Activated CD4-positive, alpha-beta T cell treated with anti-CD3 and anti-CD28 coated beads, Interleukin-2, amount 10 ng/mL, durations not matched to agents 7 days and 5 days (primary cell): ENCODE measurements at places on chromosomes 3 and 15.

- DNase-seq: no peak
Observed at GRCh38 chr3:25870452-25870851, 80.6 kb downstream of the OXSM start.

DNA sequence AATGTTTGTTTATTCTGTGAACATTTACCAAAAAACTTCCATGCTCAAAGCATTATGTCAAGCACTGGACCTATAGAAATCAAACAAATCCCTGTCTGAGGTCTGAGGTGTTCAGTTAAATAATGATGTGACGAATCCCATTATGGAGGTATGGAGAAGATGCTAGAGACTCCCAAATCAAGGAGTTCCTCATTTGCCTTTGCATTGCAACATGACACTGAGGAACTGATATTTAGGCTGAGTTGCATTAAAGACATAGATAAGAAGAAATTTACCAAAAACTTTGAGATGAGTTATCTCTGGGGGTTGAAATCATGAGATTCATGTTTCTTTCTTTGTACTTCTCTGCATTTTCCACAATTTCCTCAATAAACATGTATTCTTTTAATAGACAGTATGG lies 16.0 kb downstream of the CD200 start:
- no peak for DNase-seq

DNA sequence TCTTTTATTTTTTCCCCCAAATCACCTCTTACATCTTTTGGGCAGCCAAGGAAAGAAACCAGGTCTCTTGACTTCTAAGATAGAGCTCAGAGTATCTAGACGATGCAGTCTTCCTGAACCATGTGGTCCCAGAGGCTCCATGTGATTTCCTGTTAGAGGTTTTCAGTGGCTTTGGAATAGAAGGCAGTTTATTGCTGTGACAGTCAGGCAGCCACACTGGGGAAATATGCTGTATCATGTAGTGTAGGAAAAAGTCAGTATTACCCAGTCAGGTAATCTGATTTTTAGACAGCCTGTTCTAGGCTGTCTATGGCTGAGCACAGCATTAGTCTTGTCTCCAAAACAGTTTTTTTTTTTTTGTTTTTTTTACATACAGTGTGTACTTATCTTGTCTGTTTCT lies 294.3 kb downstream of the THSD4 start:
- DNase-seq: no peak

DNA sequence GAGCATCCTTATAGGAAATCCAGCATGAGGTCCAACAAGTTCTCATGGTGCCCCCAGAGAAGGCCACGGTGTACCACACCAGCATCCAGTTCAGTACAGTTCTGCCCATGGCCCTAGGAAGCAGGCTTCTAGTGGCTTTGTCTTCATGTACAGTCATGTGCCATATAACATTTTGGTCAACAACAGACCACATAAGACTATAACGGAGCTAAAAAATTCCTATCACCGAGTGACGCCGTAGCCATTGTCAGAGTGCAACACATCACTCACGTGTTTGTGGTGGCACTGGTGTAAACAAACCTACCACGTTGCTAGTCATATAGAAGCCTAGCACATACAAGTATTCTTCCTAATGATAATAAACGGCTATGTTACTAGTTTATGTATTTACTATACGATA lies 209.0 kb downstream of the ARRDC4 start:
- DNase-seq: no peak

DNA sequence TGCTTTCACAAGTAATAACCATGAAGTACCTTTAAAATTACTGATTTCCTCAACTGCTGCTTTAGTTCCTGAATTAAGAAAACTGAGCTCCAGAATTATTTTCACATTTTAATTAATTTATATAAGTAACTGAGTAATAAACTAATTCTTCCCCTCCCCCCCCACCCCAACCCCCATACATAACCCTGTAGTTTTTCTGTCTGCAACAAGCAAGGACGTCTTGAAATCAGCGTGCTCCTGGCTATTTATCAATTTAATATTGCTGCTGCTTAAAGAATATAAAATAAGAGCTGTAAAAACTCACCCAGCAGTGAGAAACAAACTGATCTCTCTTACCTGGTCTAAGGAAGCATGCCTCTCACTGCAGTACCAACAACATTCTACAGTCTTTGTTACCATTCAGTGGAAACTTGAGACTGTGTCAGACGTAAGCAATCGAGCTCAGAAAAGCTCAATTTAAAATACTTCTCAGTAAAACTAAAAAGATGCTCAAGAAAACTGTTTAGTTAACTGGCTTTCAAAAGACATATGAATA lies 121.0 kb downstream of the TFDP2 start:
- peak; percentile 71 for DNase-seq

- no peak for DNase-seq
Observed at GRCh38 chr3:191412759-191413158, 48.2 kb upstream of the PYDC2 start.

GRCh38 chr3:62201438-62202035 lies 171.8 kb downstream of the FEZF2 start:
- DNase-seq: no peak

- no peak for DNase-seq
Observed at GRCh38 chr3:63202529-63202928, 75.6 kb upstream of the SYNPR start.

DNA sequence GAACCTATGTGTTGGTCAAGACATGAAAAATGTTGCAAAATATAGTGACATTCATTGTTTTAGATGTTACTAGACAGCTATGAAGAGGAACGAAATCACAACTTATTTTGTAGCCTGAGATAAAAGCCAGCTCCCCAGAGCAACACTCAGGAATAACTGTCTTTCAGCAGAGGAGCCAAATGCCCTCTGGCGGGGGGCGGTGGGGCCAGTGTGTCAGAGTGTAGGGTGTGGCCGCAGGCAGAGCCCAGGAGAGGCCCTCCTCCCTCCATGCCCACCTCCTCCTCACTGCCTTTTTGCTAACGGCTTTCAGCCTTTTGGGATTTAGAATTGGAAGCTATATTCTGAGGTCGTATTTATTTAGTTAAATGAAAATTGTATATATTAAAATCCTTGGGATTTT lies 16.9 kb downstream of the APOD start:
- no peak for DNase-seq

DNA sequence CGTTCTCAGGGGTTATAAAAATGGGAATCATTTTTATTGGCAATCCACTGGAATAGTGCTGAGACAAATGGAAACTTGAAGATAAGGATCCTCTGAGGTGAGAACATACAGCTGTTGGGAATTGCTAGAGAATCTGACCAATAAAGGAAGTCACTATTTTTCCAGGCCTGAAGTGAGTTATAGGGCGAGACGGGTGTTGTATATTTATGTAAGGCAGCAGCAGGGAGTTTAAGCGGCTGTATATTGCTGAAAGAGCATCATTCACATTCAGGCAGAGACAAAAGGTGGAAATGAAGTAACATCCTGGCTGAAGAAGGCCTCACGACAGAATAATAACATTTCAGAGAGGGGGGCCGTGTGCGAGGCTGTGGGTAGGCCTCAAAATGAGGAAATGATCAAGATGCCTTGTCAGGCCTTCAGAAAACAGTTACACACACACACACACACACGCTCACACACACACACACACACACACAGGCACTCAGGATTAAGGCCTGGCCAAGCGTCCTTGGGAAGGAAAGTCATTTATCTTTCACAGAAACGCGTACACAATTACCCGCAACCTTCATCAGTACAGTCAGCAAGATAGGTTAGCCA lies 964.9 kb upstream of the NR2F2 start:
- DNase-seq: no peak

GRCh38 chr3:182400838-182401237 lies 392.5 kb upstream of the ATP11B start:
- DNase-seq: no peak

DNA sequence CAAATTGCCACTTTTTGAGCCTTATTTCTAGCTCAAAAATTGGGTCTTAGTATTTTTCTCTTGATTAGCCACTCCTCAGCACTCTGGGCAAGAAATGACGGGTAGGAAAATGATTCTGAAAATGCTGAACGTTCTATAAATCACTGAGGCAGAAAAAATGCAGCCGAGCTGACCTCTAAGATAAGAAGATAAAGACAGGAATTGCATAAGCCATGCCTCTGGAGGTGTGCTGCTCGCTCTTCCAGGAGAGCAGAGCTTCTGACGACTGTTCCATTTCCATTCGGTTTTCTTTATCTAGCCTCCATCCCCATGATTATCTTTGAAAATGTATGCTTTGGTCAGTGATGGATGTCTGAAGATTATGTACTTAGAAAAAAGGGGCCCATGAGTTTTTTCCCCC lies 558.8 kb upstream of the ADAMTS9 start:
- DNase-seq: no peak

DNA sequence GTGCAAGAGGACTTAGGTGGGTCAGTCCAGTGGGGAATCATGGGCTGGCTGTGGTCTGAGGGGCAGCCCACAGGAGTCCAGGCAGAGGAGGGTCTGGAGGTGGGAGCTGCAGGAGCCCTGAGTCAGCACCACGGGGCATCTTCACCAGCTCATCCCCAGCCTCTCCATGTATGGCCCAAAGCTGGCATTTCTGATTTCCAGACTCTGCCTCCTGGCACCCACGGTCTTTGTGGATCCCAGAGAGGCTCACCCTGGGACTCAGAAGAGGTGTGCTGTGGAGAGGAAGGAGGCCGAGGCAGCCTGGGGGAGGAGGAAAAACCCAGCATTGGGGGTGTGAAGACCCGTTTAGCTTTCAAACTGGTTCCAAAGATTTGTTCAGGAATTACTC lies 64.5 kb upstream of the KLF13 start:
- no peak for DNase-seq

- no peak for DNase-seq
Observed at GRCh38 chr3:146861262-146861661, 256.1 kb upstream of the PLSCR5 start.

- DNase-seq: no peak
Observed at GRCh38 chr15:53563627-53564026, 195.8 kb downstream of the WDR72 start.

DNA sequence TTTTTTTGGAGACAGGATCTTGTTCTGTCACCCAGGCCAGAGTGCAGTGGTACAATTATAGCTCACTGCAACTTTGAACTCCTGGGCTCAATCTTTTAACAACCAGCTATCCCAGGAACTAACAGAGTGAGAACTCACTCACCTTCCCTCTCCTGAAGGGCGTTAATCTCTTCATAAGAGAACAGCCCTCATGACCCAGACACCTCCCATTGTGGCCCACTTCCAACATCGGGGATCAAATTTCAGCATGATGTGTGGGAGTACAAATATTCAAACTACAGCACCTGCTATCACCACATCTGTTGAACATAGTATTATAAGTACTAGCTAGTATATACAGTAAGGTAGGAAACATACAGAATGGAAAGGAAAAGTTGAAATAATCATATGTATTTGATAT lies 132.5 kb downstream of the DOCK3 start:
- DNase-seq: no peak

DNA sequence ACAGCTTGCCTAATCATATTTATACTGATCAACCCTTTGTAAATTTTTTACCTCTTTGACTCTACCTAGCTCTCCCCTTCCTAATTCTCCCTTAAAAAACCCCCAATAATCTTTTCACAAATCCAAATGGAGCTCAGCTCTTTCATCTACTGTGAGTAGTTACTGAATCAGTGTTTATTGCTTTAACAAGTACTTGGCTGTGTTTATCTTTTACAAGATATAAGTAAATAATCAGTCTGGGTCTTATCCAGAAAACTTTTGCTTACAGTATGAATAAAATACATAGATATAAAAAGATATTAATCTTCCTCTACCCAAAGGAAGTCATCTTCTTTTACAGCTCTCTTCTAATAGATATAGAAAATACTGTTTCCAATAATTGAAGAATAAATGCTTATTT lies 366.4 kb downstream of the RAP2B start:
- no peak for DNase-seq

DNA sequence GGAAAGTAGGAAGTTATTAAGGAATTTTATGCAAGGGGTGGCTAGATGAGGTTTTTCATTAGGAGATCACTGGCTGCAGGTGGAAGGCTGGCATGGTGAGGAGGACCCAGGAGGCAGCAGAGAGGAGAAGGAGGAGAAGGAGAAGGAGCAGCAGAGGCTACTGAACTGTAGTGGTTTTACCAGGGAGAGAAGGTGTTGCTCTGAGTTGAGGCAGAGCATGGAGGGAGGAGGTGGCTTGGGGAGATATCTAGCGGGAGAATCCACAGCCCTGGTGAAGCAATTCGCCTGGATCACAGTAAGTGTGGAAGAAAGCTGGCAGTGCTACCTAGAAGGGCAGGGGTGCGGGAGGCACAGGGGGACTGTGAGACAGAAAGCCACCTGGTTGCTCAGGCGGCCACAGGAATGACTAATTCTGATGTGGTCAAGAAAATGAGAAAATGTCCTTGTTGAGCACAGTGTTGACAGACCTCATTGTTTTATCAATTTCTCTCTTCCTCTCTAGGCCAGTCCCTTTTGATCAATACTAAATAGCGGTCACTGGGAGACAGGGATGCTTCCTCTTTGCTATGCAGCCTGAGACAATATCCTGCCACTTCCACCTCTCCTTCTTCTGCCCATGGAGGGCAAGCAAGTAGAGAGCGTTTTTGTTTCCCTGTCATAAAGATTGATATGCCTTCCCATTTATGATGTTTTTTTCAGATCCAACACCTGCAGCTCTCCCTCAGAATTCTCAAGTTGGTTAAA lies 94.6 kb downstream of the EEFSEC start:
- no peak for DNase-seq

GRCh38 chr3:72071624-72072023 lies 286.7 kb upstream of the PROK2 start:
- DNase-seq: no peak

DNA sequence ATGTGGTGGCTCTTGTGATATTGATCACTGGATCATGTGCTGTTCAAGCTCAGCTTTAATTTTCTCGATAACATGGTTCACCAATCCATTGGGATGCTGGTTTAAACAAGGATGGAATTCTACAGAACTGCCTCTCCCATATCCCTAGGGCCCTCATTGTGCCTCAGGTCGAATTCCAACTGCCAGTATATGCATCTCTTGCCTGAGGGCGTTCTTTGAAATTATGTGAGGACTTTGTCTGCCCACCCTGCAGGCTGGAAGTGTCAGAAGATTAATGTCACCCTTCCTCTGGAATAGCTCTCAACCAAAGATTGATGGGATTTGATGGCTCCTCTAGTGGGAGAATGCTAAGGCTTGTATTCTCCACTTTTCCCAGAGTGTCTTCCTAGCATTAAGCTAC lies 175.6 kb upstream of the GALNT15 start:
- DNase-seq: no peak

- DNase-seq: no peak
Observed at GRCh38 chr15:32796856-32797255, 79.1 kb downstream of the GREM1 start.

DNA sequence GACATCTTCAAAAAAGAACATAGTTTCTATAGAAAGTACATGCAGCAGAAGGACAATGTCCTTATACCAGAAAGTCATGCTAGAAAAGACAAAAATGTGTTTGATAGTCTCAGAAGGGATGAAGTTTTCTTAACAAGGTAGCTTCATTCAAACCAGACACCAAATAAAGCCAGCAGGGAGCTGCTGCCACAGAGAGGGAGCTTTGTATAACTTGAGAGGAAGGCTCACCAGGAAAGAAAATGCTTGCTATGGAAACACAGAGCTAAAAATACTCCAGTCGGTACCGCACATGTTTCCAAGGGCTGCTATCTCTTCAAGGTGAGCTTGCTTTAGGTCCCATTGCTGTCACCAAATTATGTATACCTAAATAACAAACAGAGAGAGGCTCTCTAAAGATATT lies 1074.8 kb upstream of the ALCAM start:
- DNase-seq: no peak

- DNase-seq: no peak
Observed at GRCh38 chr3:37984051-37984450, 6.5 kb upstream of the VILL start.
